ENCODE measurements at places on chromosomes 5 and 9. TPM values are rescaled to one million over a fixed set of nuclear protein-coding genes. Genes with fewer than 3 reads are reported as not detected.

CDX1 gene
- total RNA-seq, result 0.29 TPM

GRCh38 chr9:92720807-92721535 is 43.7 kb downstream of the BICD2 start:
- peak; percentile 8 for DNase-seq

GRCh38 chr5:68452286-68452685 is 236.7 kb downstream of the PIK3R1 start:
- no peak for DNase-seq

GABRA6 gene
- not detected for total RNA-seq

DNA sequence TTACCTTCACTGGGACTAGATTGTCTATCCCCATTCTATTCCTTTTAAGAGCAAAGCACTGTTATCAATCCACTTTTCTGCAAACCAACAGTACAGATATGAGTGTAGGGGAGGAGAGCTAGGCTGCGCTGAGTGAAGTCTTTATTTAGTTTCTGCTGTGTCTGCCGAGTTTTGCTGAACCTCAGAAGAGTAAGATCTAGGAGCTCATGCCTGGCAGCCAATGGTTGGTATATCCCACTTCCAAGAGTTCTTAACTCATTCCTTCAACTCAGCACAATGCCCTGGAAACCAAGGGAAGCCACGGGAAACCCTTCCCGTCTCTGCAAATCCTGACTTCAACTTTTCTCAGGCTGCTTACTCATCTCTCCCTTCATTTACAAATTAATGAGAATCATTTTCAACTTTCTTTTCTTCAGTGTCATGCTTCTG is 58.0 kb upstream of the JAK2 start:
- DNase-seq, result no peak

GRCh38 chr9:4604678-4605095 is 57.4 kb upstream of the PLPP6 start:
- peak; percentile 82 for DNase-seq

GRCh38 chr5:138051441-138052296 is 18.8 kb upstream of the FAM13B start:
- DNase-seq, result no peak

DNA sequence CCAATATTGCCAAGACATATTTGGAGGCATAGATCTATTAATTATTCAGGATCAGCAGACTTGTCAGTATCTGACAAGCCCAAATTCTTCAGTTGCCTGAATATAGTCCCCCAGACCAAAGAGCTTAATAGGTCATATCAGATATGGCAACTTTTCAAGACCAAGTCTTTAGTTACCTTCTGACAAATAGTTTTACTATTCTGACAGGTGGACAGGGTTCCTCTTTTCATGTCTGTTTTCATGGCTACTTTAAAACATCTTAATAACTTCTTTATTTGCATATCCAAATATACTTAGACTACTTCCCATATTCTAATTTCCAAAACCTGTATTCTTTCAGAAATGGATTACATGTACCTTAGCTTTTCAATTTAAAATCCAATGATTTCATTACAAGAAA is 65.4 kb downstream of the AUH start:
- no peak for DNase-seq

DNA sequence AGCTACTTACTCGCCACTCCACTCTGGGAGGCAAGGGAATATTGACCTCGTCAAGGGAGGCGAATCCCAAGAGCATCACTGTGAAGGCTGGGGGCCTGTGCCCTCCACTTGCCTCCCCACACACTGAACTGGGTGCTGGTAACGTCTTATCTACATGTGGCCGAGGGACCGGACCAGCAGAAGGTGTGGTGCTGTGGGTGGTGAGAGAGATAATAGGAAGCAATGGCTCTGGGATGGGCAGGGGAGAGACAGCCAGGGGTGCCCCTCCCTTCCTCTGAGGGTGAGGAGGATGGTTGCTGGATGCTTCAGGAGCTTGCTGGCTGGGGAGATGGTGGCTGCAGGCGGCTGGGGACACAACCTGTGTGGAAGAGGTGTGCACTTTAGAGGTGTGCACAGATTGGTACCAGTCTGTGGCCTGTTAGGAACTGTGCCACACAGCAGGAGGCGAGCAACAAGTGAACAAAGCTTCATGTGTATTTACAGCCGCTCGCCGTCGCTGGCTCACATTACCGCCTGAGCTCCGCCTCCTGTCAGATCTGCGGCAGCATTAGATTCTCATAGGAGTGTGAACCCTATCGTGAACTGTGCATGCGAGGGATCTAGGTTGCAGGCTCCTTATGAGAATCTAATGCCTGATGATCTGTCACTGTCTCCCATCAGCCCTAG is 100.3 kb downstream of the ENTREP1 start:
- DNase-seq, result no peak

- DNase-seq, result no peak
These were observed 3.0 kb upstream of the TMEM210 start for GRCh38 chr9:137174722-137175293.

HMCN2 gene
- 1.8 TPM for total RNA-seq

GRCh38 chr9:132531195-132531594 is 51.2 kb upstream of the BARHL1 start:
- no peak for DNase-seq

LPAR1 gene
- 16.7 TPM for total RNA-seq

DNA sequence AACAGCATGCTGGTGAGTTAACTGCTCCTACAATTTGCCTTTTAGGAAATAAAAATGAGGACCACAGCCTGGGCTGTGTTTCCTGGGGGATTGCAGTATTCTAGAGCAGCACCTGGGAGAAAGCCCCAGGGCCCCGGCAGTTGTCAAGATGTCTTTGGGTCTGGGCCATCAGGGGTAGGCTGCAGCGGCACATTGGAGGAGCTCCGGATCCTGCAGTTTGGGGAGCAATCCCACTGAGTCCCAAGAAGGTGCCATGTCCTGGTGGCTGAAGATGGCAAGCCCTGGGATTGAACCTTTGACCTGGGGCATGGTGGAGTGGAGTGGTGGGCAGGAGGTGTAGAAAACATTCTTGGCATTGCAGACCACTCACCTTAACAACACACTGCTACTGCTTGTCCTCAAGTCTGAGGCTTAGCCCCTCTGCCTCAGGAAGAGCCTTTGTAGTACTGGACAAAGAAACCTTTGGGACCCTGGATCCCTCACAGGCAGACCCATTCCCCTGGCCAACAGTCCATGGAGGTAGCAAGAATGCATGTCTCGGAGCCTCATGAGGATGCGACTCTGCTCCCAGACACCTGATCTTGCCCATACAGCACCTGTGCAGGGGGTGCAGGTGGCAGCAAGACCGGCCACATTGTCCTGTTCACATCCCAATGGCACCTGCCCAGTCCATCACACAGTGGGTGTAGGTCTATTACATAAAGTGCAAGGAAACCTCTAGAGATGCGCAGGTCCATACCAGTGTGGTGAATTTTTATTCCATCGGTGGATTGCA is 159.1 kb upstream of the IRX2 start:
- DNase-seq, result no peak

GRCh38 chr5:154485850-154486426 is 7.9 kb upstream of the HAND1 start:
- DNase-seq, result no peak

ARID3C gene
- total RNA-seq, result not detected
